ENCODE measurements at places on chromosomes 5 and 9.

- no peak for DNase-seq
Measured at GRCh38 chr9:71270554-71270953, 149.1 kb upstream of the TRPM3 start.

GRCh38 chr5:85549836-85550599, 1067.7 kb upstream of the COX7C start:
- no peak for DNase-seq

- DNase-seq = no peak
Measured at GRCh38 chr5:114297915-114298314, 64.0 kb upstream of the KCNN2 start.

DNA sequence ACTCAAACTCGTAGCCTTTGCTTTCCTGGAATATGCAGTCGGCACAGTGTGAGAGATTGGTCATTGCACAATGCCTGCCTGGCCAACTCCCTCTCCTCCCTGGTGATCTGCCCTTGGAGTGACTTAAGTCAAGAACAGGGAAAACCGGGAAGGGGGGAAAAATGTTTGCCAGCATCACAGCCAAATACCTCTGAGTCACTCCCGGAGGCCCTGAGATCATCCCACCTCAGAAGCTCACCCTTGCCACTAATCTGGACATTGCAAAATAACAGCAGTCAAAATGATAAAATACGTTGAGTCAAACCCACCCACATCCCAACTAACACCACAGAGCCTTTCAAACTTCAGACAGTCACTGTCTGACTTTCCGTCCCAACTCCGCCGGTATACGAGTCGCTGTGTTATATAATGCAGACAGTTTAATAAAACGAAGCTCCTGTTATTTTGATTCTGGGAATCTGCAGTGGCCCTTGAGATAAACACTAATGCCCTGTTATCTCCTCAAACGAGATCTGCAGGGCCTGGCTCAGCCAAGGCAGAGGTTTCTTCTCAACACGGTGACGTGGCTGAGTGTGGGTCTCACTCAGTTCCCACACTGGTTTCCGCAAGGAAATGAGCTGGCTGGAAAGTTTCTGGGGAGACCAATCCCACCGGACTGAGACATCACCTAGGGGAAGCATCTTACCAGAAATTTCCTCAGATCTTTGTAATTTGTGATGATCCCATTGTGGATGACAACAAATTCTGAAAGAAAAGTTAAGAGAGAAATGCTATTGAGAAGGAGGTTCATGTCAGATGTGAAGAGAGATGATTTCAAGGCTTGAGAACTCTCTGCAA, 22.1 kb downstream of the GFPT2 start:
- DNase-seq = no peak

DNA sequence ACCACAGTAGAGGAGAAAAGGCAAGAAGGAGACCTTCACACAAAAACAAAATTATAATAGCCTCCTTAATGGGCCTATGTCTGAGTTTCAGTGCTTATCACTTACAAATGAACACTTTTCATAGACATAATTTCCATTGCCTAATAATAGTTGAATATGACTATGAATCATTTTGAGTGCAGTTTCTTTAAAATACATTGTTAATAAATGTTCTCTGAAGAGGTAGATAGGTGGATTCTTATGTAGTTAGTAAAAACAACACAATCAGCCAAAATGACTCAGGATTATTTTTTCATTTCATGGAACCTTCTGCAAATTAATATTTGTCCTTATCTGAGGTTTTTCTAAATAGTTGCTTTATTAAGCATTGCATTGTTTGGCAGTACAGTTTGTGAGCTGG, 45.6 kb downstream of the DAPK1 start:
- DNase-seq = no peak

DNA sequence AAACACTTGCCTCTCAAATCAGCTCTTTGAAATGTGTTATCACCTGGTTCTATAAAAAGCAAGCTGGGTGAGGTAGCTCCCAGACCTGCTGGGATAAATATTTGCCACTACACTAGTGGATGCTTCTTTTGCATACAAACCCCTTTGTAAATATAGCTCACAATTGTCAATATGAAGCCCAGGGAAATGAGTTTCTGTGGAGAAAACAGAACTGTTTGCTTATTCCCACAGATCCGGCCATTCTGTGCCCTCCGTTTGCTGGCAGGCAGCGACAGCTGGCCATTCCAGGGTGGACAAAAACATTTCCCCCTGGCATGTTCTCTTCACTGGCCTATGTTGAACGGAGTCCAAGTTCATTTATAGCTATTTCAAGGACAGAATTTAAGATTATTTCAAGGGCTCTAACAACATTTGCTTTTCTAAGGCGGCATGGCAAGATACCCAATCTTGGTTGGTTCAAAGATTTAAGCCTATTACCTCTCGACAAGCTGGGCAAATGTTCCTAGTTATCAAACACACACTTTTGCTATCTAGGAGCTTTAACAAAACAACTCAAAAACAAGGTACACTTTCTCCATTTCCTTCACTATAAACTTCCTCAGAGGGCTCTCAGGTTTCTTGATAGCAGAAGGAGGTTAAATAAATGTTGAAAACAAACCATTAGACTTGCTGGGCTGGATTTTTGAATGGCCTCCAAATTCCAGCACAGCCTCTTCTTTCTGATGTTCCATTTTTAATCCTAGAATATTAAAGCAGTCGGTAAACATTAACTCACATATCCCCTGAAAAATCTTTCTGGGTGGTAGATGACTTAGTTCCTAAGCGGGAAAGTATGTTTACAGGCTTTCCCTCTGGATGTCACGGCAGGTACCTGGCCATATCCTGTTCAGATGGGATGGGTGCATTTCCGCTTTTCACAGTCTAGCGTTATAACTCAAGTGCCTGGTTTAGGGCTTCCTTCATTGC, 332.3 kb downstream of the PLK2 start:
- DNase-seq = peak; percentile 94

DNA sequence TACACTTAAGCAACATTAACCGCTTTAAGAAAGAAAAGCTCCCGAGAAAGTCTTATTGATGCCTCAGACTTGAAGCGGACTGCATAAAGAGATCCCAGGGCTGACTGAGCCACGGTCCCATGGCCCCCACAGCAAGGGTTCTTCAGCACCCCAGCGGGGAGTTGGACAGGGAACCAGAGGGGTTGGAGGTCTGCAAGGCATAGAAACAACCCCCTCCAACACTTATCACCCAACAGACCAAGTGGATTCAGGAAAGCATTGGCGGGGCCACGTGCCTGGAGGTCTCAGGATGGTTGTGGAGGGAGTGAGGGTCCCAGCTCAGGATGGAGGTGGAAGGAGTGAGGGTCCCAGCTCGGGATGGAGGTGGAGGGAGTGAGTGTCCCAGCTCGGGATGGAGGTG, 143.7 kb upstream of the IRX2 start:
- DNase-seq = no peak

GRCh38 chr9:107636571-107637381, 147.2 kb upstream of the KLF4 start:
- DNase-seq = no peak

DNA sequence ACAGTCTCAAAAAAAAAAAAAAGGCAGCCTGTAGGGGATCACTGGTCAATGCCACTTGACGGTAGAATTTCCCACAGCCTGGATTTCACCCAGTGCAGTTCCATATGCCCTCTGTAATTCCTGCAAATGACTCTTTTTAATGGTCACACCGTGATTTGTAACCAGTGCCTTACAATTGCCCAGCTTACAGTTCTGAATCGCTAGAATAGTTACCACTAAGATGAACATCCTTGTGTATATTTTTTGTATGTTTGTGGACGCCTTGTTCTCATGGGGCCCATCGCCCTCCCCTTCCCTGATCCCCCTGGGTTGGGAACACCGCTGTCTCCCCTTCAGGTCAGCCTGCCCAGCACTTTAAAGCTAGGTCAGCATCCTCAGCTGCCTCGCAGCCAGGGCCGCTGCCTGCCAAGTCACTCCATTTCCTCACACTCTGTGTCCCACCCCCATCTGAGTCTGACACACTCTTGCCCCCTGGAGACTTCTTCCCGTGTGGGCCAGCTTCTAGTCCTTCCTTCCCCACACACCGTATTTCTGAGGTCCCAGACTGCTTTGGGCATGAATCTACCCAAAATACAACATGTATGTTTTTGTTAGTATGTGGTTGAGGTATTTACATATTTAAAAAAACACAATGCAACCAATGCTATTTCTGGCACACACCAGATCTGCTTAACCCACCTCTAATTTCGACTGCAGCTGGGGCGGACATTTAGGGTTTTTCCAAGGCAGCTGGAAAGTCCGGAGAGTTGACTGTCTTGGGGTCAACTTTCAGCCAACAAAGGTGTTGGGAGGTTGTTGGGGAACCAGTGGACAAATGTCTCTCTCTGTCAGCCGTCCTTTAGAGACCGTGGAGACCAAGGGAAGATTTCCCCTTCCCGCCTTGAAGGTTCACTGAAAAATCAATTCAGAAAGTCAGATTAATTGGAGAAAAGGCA, 120.5 kb upstream of the NEK6 start:
- no peak for DNase-seq

DNA sequence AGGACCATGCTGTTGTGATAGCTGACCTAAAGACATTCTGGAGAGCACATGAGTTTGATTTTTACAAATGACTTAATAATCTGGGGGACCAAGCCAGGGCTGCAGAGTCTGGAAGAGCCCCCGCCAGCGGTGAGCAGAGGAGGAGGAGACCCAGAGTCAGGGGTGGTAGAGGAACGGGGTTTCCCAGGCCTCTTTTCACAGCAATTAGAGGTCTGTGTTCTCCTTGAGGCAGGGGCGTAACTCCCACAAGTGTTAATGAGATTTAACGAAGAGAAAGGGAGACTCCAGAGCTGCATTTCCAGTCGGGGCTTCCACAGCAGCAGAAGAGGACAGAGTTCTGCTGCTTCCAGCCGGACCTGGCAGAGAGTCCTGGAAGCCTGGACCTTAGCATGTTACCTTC, 137.9 kb upstream of the SLC24A2 start:
- no peak for DNase-seq

GRCh38 chr5:35308421-35308820, 78.1 kb upstream of the PRLR start:
- DNase-seq = peak; percentile 25

- no peak for DNase-seq
Measured at GRCh38 chr9:69455311-69455710, 130.3 kb downstream of the ENTREP1 start.

DNA sequence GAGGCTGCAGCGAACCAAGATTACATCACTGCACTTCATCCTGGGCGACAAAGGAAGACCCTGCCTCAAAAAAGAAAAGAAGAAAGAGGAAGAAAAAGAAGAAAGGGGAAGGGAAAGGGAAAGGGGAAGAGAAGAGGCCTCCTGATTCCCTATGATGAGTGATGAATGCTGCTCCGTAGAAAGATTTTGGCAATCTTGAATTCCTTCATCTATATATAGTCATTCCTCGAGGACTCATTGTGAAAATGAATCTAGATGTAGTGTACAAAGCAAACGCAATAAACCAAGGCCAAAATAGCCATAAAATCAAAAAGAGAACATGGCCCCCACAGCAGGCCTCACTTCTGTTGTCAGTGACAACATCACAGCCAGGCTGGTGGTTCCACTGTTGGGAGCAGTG, 218.0 kb downstream of the DCP2 start:
- no peak for DNase-seq

DNA sequence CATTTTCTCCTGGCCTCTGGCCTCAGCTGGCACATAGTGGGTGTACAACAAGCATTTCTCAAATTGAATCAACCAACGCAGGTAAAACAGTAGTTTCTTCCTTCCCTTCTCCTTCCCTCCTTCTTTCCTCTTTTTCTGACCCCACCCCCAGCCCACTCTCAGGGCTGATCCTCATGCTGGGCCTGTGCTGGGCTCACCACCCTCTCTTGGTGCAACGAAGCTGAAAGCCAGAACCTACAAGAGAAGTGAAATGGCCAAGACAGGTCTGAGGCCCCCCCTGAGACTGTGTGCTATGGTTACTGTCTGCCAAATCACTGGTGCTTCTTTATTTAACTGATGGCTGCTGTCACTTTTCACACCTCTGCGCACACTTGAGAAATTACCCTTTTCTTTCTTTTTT, 53.0 kb upstream of the BOD1 start:
- DNase-seq = no peak

- DNase-seq = peak; percentile 6
Measured at GRCh38 chr9:5708414-5708813, 79.5 kb downstream of the RIC1 start.

DNA sequence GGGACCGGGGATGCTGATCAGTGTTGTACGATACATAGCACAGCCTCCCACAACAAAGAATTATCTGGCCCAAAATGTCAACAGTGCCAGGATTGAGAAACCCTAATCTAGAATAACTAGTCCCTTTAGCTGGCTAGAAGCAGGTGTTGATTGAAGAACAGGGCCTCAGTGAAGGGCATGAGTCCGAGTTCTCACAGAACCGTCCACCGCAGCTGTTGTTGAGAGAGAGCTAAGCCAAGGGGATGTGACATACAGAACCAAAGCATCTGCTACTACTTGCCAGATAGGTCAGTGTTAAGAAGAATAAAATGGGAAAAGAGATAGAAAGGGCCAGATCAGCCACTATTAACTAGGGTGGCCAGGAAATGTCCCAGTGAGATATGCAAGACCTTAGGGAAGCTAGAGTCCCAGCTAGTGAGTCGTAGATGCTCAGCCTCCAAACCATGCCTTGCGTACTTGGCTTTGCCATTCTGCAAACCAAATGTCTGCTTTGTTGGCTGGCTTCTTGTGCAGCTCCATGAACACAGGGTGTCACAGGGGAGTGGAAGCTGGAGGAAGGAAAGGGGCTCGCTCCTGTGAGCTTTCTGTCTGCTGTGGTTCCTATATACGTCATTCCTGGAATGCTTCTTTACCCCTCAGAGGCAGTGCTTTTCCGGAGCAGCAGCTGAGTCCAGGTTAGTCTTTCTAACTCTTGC, 68.9 kb downstream of the FBXO38 start:
- DNase-seq = no peak

- DNase-seq = no peak
Measured at GRCh38 chr5:58066076-58066475, 393.8 kb downstream of the PLK2 start.

GRCh38 chr5:19694949-19695611, 292.9 kb downstream of the CDH18 start:
- DNase-seq = no peak

- no peak for DNase-seq
Measured at GRCh38 chr5:36628695-36629094, 22.3 kb downstream of the SLC1A3 start.

DNA sequence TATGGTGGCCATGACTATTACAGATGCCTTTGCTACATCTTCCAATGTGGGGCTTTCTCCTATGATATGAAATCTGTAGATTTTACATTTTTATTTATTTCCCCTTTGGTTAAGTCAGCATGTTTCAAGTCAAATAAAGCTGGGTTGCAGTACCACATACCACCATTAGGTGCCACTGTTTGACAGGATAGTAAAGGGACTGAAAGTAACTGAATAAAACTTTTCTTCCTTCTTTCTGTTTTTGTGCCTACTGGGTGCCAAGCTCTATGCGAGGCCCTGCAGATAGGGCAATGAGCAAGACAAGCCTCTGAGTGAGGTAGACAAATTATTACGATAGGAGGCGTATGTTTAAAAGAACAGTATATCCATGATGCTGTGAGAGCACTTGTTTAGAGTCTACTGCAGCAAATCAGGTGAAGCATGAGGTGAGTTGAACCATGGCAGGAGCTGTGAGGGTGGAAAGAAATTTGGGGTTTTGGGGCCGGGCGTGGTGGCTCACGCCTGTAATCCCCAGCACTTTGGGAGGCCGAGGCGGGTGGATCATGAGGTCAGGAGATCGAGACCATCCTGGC, 64.8 kb downstream of the GDNF start:
- DNase-seq = peak; percentile 54
